ENCODE measurements at places on chromosomes 13 and 19.

GRCh38 chr19:29675650-29676186 lies 10.5 kb downstream of the PLEKHF1 start:
- no peaks in the 10 kb centered on the region for H3K27me3 ChIP-seq
- peak overlapping the region; percentile 91 for H3K27ac ChIP-seq
- no peak for DNase-seq
- peaks cover 27% of the 10 kb centered on the region for H3K36me3 ChIP-seq
- H3K4me1 ChIP-seq, result peaks cover 95% of the 10 kb centered on the region
- no peak overlapping the region for H3K4me3 ChIP-seq

- H3K27me3 ChIP-seq, result no peaks in the 10 kb centered on the region
- no peak for DNase-seq
- no peak overlapping the region for H3K27ac ChIP-seq
- no peak overlapping the region for H3K4me3 ChIP-seq
Observed at GRCh38 chr19:48716562-48717291, 2.8 kb downstream of the MAMSTR start.

DNA sequence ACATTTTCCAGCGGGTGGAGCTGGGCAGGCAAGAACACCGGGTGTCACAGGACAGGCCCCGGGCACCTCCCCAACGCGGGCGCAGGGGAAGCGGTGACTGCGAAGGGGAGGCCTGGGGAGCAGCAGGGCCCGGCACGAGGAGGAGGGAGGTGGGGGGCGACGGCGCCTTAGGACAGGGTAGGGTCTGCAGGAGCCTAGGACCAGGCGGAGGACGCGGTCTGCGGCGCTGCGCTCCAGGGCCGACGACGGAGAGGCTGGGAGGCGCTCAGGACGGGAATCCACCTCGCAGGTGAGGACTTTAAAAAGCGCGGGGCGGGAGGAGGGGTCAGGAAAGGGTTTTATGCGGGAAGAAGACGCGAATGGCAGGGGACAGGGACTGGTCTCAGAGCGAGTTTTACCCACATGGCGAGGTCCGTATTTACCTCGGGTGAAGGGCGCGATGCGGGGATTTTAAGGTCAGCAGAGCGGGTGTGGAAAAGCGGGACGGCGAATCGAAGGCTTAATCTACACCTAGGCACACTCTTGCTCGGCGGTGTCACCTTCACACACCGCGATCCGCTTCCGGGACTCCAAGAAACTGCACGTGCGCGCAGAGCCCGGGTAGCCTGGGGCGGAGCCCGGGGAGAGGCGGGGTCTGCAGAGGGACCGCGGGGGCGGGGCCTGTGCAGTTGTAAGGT lies 13.5 kb downstream of the ERVV-2 start:
- no peak for DNase-seq
- no peaks in the 10 kb centered on the region for H3K4me1 ChIP-seq
- no peak overlapping the region for H3K27ac ChIP-seq
- H3K4me3 ChIP-seq, result no peak overlapping the region
- H3K36me3 ChIP-seq, result no peaks in the 10 kb centered on the region

- no peak overlapping the region for H3K27ac ChIP-seq
- DNase-seq, result no peak
- no peaks in the 10 kb centered on the region for H3K27me3 ChIP-seq
- H3K36me3 ChIP-seq, result no peaks in the 10 kb centered on the region
- no peak overlapping the region for H3K4me3 ChIP-seq
- no peaks in the 10 kb centered on the region for H3K4me1 ChIP-seq
Observed at GRCh38 chr19:30741566-30741965, 369.4 kb downstream of the ZNF536 start.

GRCh38 chr13:23289917-23290357 lies 109.2 kb downstream of the SGCG start:
- DNase-seq, result no peak
- no peaks in the 10 kb centered on the region for H3K4me1 ChIP-seq
- H3K4me3 ChIP-seq, result no peak overlapping the region
- no peak overlapping the region for H3K27ac ChIP-seq

DNA sequence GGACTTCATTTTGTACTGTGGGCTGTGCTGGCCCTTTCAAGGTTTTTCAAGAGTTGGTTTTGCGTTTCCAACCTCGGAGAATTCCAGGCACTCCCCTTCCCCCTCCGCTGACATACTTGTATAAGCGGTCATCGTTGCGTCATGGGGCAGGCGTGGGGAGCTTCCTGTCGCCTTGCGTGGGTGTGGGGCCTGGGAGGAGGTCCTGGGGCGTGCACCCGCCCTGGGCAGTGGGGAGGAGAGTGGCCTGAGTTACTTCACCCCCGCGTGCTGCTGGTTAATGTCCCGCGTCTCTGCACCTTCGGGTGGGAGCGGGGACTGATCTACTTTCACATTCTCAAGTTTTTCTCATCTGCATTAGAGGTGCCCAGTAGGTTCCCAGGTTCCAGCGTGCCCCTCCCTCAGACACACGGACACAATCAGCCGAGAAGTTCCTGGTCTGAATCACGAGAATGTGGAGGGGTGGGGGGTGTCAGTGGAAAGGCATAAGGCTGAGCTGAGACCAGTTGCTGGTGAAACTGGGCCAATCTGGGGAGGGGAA lies 4.1 kb downstream of the IER2 start:
- peaks cover 15% of the 10 kb centered on the region for H3K36me3 ChIP-seq
- H3K4me1 ChIP-seq, result peaks cover 16% of the 10 kb centered on the region

DNA sequence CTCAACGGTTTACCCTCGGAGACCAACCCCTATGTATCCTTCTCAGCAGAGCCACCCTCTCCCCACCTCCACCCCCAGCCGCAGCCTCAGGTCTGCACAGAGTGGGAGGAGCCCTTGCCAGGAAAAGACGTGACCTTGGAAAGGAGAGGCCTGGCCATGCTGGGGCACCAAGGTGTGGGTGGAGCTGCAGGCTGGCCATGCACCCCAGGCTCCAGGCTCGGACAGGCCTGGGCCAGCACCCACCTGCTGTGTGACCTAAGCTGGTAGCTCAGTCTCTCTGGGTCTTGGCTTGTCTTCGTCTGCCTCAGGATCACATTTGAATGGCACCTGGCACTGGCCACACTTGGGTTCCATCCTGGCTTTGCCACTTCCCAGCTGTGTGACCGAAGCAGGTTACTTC lies 29.5 kb downstream of the CCDC8 start:
- no peaks in the 10 kb centered on the region for H3K4me1 ChIP-seq
- no peaks in the 10 kb centered on the region for H3K27me3 ChIP-seq
- no peak overlapping the region for H3K4me3 ChIP-seq
- no peak overlapping the region for H3K27ac ChIP-seq
- no peak for DNase-seq
- H3K36me3 ChIP-seq, result peaks cover 80% of the 10 kb centered on the region

GRCh38 chr13:77687799-77688198 lies 9.7 kb upstream of the SLAIN1 start:
- H3K27me3 ChIP-seq, result no peaks in the 10 kb centered on the region
- H3K4me3 ChIP-seq, result no peak overlapping the region
- no peak overlapping the region for H3K27ac ChIP-seq
- no peaks in the 10 kb centered on the region for H3K4me1 ChIP-seq

GRCh38 chr19:55487924-55488687 lies at the start of gene SSC5D:
SSC5D (plus strand) TSS chr19:55488436; CDS start chr19:55488590, 154 bp downstream.
- no peak within 1 kb of the TSS for H3K4me3 ChIP-seq
- peaks cover 4% of the 10 kb centered on the region for H3K36me3 ChIP-seq
- H3K27me3 ChIP-seq, result no peaks in the 10 kb centered on the region
- H3K4me1 ChIP-seq, result peaks cover 19% of the 10 kb centered on the region

DNA sequence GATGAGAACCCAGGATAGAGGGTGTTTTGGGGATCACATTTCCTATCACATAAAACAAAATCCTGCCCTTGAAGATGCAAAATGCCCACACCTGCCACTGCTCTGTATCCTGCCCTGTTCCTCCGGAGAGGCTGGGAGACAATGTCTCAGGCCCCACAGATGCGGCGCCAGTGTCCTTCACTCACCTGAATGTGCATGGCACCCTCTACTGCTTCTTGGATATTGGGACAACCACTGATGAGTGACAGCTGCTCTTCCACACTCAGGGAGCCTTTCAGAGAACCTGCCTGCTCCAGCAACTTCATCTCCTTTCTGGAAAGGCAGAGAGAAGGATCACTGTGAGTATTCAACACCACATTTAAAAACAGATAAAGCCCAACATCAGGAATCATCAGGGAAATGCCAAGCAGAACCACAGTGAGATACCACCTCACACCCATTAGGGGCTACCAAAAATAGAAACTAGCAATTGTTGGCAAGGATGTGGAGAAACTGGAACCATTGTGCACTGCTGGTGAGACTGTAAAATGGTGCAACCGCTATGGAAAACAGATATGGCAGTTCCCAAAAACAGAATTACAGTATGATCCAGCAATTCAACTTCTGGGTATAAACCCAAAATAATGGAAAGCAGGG lies 36.4 kb downstream of the CRYL1 start:
- no peaks in the 10 kb centered on the region for H3K4me1 ChIP-seq
- no peaks in the 10 kb centered on the region for H3K36me3 ChIP-seq
- no peak overlapping the region for H3K27ac ChIP-seq
- no peaks in the 10 kb centered on the region for H3K27me3 ChIP-seq
- no peak overlapping the region for H3K4me3 ChIP-seq
- no peak for DNase-seq

DNA sequence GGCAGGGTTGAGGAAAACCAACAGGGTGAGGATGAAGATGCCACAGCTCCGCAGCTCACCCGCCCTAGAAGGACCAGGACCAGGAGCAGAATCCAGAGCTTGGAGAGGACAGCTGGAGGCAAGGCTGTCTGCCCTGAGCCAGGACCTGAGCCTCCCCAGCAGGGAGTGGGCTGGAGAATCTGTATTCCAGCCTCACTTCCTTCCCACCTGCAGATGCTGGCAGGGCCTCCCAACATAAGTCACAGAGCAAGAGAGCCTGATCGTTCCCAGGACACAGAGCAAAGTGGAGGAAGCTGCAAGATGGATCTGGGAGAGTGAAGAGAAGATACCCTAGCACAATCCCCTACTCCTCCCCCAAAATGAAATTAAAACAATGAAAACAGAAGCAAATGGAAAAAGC lies 61.7 kb upstream of the WASF3 start:
- H3K4me1 ChIP-seq, result no peaks in the 10 kb centered on the region

DNA sequence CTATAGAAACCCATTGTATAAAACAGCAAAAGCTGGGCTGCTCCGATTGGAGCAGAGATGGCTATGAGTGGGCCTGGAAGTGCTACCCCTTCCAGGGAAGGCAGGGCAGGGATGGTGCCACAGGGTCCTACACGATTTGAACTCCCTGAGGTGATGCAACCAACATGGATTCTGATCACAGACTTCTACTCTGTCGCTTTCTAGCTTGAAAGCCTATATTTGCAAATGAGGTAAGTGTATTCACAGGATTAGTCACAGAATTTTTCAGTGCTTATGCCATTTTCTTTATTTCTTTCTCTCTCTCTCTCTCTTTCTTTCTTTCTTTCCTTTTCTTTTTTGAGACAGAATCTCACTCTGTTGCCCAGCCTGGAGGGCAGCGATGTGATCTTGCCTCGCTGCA lies 179.0 kb downstream of the SPRY2 start:
- H3K4me1 ChIP-seq, result no peaks in the 10 kb centered on the region
- H3K27ac ChIP-seq, result no peak overlapping the region
- no peak overlapping the region for H3K4me3 ChIP-seq
- no peak for DNase-seq

DNA sequence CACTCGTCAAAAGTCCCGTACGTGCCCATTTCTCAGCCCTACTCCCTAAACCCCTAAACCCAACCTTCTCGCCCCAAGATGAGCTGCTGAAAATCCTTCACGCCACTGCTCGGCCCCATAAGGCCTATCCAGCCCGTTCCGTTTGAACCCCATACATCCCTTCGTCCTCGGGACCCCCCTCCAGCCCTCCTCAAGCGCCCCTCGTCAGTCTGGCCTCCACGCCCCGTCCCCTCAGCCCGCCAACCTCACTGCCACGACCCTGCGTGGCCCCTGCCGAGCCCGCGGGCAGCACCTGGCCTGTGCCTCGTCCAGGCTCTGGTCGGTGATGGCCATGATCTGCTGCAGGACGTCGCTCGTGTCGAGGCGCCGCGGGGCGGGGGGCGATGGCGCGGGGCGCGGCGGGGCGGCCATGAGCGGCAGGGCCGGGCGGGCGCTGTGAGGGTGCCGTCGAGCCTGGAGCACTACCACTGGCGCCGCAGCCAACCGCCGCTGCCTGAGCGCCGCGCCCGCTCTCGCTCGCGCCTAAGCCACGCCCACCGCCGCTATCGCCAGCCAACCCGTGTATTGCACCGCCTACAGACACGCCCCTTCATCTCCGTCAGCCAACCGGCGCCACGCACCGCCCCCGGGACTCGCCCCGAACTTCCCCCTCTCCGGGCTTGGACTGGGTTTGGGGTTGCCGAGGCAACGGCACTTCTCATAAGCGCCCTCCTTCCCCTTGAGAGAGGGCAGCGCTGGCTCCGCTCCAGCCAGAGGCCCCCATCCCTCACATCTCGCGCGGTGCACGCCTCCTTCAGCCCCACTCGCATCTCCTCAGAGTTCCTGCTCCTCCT lies at the start of gene PBX4:
PBX4 (minus strand) TSS at position 469 of the 833 bp plus-strand sequence; CDS start at position 411, 58 bp downstream.
- no peaks in the 10 kb centered on the region for H3K27me3 ChIP-seq
- peaks cover 23% of the 10 kb centered on the region for H3K4me1 ChIP-seq
- peaks cover 3% of the 10 kb centered on the region for H3K36me3 ChIP-seq
- peak within 1 kb of the TSS; percentile 92 for H3K27ac ChIP-seq

- H3K27me3 ChIP-seq, result no peaks in the 10 kb centered on the region
- no peak overlapping the region for H3K4me3 ChIP-seq
- no peaks in the 10 kb centered on the region for H3K4me1 ChIP-seq
- H3K36me3 ChIP-seq, result no peaks in the 10 kb centered on the region
- no peak for DNase-seq
- no peak overlapping the region for H3K27ac ChIP-seq
Observed at GRCh38 chr19:3834349-3835054, 34.3 kb downstream of the ZFR2 start.

DNA sequence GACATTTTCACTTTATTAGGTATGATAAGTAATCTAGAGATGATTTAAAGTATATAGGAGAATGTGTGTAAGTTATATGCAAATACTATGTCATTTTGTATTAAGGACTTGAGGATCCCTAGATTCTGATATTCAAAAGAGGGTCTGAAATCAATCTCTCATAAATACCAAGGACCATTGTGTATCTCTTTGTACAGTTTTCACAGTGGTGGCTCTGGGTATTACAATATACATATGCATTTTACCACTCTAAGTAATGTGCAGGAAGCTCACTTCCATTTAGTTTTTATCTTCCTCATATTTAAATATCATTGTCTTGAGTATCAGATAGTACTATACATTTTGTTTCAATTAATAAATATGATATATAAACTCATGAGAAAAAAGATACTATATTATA lies 862.6 kb upstream of the PCDH20 start:
- no peak overlapping the region for H3K4me3 ChIP-seq
- H3K27ac ChIP-seq, result no peak overlapping the region
- no peaks in the 10 kb centered on the region for H3K36me3 ChIP-seq
